Omental fat pad (tissue), 4 donors: ENCODE measurements at places on chromosomes 2 and 18.

DNA sequence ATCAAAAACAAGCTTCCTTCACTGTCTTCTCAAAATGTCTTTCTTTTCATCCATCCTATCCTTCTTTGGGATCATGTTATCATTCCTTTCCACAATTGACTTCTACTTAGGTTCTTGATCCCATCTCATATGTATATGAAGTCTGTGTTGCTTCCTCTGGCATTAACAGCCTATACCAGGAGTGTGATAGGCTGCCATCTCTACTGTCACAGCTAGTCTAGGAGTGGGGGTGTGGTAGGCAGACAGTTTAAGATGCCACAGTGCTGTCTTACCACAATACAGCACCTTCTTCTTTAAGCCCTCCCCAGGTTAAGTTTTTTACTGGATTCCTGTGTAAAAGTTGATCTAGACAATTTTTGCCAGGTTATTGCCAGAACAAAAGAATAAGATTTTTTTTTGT, 3.7 kb upstream of the HTR2B start:
- DNase-seq: no peak

DNA sequence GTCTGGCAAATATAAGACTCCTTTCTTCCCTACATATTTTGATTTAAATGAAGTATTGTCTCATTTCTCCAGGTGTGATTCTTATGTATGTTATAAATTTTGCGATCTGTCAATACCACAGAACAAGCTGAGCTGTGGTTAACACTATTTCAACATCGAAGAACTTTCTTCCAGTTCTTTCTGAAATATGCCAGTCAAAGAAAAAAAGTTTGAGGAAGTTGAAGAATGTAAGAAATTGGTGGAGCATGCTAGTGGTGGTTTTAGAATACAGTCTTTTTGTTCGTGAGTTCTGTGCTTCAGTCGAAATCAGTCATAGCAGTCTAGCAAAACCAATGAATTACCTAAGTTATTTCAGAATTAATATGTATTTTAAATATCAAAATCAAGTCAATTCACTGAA, 8.6 kb upstream of the COBLL1 start:
- DNase-seq: no peak

- DNase-seq: no peak
Observed at GRCh38 chr2:217551252-217551899, 451.4 kb downstream of the TNS1 start.

- no peak for DNase-seq
Observed at GRCh38 chr2:222522082-222522481, 97.7 kb downstream of the SGPP2 start.

- DNase-seq: no peak
Observed at GRCh38 chr2:132252894-132253264, 91.1 kb upstream of the ANKRD30BL start.

DNA sequence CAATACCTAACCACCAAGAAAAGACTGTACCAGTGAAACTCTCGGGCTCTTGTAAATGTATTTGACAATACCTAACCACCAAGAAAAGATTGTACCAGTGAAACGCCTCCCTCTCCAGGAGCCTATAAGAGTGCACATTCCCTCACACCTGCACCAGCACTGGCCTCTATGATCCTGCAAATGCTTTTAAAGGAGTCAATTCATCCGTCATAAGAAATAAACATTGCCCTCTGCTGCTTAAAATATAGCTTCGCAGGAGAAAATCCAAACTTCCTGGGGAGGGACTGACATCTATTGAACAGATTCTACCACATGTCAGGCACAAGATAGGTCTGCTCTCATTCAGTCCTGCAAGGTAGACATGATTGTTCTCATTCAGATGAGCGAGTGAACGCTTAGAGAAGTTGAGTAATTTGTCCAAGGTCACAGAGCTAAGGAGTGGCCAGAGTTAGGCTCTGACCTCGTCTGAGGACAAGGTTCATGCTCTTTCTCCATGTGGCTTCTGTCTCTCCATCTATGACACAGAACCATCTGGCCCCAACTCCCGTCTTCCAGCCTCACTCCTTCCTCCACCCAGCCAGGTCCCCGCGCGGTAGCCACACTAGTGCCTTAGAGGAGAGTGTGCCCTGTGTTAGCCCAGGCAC, 38.7 kb downstream of the MCFD2 start:
- DNase-seq: no peak

DNA sequence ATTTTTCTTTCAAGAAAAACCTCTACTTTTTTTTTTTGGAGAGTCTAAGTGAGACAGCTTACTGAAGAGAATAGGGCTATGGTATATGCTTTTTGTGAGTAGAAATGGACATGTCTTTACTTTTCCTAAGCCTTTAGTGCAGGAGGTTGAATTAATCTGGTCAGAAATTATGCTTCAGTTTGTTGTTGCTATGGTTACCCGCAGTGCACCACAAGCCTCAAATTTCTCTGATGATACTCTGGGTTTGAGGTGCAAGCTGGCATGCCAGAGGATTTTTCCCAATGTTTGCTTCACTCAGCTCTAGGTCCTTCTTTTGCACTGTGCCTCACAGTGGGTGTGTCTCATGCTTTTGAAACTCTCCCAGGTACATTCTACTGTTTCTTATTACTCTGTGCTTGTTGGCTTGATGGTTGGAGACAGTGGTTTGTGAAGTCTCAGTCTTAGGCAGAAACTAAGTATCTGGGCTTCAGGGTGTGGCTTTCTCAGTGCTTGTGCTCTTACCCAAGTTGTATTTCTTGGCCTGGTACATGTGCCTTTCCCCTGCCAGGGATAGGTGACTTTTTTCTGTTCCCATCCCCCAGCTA, 278.3 kb downstream of the RBM43 start:
- DNase-seq: no peak

DNA sequence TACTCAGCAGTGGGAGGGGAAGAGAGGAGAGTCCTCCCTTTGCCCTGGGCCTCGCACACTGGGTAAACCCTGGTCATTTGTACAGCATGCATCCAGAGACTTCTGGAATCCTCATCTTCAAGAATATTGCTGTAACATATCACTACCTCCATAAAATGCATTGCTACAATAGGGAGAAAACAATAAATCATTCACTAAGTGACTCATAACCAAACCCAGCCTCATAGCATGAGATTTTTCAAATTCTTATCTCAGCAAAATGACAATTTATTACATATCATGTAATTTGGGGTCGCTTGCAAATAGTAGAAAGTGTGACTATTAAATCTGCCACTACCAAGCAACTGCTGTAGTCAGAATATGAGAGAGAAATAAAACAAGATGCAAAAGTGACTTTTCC, 189.4 kb downstream of the ALK start:
- no peak for DNase-seq

DNA sequence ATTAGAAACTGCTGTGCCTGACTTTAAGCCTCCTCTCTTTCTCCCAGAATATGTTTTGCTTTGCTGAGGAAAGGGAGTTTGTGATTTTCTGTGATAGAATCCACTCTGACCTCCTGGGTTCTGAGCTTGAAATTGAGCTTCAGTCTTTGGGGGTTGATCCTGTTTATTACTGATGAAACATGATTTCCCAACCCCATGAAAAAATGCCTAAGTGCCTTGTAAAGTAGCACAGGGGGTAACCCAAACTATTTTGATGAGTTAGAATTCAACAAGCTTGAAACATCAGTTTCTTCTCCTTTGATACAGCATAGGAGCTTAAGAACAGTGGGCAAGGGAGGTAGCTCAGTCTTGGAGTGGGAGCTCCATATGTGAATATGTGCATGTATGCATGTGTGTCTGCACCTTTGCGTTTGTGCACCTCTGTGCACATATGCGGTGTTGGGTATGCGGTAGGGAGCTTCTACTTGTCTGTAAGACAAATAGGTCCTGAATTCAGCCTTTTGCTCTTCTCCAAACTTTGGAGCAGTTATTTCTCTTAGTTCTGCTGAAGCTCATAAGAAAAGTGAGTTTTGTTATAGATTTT, 364.6 kb downstream of the OSR1 start:
- DNase-seq: no peak

GRCh38 chr18:8478166-8478967, 130.9 kb upstream of the RAB12 start:
- DNase-seq: no peak

GRCh38 chr2:144389151-144389929, 130.6 kb downstream of the ZEB2 start:
- DNase-seq: no peak

DNA sequence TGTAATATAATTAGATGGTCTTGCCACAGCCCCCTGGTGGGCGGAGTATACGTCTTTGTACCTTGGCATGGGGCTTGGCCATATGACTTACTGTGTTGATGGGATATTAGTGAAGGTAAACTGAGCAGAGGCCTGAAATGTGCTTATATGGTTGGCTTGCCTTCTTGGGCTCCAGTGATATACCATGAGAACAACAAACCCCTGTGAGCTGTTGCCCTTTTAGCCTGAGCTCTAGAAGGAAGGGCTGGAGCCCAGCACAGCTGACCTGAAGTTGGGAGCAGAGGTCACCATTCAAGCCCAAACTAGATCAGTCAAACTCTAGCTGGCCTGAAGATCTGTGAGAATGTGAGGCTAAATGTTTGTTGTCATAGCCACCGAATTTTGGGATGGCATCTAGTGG, 75.2 kb upstream of the CD302 start:
- DNase-seq: no peak
